ENCODE measurements at places on chromosomes 12 and 14.

DNA sequence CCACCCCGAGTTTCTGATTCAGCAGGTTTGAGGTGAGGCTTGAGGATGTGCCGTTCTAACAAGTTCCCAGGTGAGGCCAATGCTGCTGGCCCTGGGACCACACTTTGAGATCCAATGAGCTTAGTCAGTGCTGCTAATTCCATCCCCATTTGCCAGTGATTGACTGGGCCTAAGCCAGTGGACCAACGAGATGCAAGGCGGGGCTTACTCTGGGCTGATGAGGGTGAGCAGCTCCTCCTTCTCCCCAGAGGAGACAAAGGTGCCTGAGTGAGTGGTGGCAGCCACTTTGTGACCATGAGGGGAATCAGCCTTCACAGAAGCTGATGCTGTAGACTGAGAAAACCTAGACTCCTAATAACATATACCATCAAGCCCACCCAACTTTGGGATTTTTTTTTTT, 23.1 kb upstream of the HNF1A start:
- no peak for DNase-seq

DNA sequence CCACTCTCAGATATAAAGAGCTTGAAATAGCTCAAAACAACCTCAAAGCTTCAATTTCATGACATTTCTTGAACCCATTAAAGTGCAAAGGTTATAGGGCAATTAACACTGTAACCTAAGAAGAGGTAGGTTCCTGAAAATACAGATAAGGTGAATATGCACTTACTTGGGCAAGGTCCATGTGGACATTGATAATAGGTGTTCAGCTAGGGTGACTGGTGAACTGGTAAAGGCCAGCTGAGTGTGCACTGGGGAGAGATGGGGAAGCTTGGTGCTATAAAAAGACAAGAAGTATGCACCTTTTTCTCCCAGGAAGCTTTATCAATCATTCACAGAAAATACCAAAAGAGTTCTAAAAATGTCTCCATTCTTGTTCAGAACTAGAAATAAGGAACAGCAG, 418.6 kb downstream of the SLC16A7 start:
- no peak for DNase-seq

DNA sequence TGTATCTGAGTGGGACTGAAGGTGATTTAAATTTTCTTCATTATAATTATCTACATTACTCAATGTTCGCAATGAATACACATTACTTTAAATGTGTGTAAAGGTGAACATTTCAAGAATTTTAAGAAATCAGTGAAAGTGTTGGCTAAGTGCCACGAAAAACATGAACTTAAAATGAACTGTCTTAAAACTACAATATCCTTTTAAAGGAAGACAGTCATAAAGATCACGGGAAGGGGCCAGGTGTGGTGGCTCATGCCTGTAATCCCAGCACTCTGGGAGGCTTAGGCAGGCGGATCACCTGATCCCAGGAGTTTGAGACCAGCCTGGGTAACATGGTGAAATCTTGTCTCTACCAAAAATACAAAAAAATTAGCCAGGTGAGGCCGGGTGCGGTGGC, 11.2 kb downstream of the MOK start:
- DNase-seq, result no peak

- no peak for DNase-seq
Measured at GRCh38 chr12:12872139-12872933, 19.0 kb upstream of the GPRC5A start.

GRCh38 chr12:121705514-121705913, 7.0 kb upstream of the TMEM120B start:
- no peak for DNase-seq

DNA sequence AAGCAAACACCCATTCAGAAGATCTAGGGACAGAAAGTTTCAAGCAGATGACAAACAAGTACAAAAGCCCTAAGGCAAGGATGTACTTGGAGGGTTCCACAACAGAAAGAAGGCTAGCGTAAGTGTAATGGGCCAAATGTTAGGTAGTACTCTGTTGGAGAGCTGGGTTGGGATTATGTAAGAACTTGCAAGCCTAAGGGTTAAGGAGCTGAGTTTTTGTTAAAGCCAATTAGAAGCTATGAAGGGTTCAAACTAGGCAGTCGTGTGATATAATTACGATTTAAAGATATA, 41.4 kb downstream of the HECTD1 start:
- DNase-seq, result no peak

GRCh38 chr14:92513966-92514843, 624 bp downstream of the RIN3 start:
- peak; percentile 53 for DNase-seq

- DNase-seq, result peak; percentile 23
Measured at GRCh38 chr12:48296586-48297282, 54.0 kb downstream of the ZNF641 start.

- no peak for DNase-seq
Measured at GRCh38 chr12:47946413-47947323, 16.7 kb upstream of the TMEM106C start.

- DNase-seq, result no peak
Measured at GRCh38 chr12:42981379-42981778, 391.8 kb upstream of the PRICKLE1 start.

GRCh38 chr12:29103539-29103974, 45.5 kb upstream of the FAR2 start:
- peak; percentile 45 for DNase-seq

GRCh38 chr12:47881826-47882427, 22.9 kb downstream of the VDR start:
- DNase-seq, result no peak

All from stimulated activated CD8-positive, alpha-beta memory T cell treated with anti-CD3 and anti-CD28 coated beads, Interleukin-7, amount 100 ng/mL, for 4 hours (primary cell).